Activated effector memory CD4-positive, alpha-beta T cell treated with Interleukin-2 at 50 U/mL for 16 hours (primary cell): ENCODE measurements at places on chromosomes 2 and 18.

DNA sequence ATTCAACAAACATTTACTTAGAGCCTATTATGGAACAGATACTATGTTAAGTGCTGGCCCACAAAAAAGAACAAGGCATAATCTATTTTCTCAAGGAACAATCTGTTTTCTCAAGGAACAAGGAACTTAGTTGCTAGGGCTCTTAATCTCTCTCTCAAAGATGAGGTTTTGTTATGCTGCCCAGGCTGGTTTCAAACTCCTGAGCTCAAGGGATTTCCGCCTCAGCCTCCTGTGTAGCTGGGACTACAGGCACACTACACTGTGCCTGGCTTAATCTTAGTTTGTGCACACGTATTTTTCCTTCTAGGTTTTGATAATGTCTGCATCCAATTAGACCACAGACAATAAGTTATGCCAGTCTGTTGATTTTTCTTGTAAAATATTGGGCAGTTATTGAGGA is 89.5 kb downstream of the PTH2R start:
- DNase-seq, result no peak

DNA sequence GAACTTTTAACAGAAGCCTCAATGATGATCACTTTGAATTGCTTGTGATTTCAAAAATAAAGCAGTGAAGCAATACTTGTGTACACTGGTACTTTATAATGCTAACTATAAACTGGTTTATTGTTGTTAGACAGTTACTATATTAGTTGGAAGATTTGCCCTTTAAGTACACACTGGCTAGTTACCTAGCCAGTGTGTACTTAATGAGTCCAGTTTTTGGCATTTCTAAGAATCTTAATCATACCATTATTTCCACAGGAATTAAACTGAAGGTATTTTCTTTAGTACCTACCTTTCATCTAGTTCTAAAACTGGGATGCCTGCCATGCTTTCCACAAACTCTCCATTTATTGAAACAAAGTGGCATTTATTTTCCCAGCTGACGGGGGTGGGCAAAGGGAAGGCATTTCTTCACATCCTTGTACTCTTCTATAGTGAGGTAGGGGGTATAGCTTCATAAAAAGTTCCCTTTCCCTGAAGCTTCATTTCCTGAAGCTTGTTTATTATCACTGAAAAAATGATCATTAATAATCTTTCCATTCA is 49.9 kb downstream of the UGP2 start:
- DNase-seq, result no peak

DNA sequence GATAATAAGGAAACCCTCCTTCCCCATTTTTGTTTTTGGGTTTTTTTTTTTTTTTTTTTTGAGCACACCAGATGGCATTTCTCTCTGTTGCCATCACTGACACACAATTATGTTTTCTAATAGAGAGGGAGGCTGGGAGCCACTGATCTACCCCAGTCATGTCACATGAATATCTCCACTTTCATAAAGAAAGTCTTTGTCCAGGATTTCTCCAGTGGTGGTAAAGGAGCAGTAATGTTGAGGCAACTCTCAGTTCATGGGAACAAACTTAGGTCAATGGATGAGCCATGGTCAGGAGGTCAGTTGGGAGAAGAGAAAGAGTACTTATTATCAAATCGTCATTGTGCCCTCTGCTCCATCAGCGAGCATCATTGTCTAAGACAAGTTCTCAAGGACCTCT is 603.7 kb downstream of the ARHGAP15 start:
- DNase-seq, result no peak

DNA sequence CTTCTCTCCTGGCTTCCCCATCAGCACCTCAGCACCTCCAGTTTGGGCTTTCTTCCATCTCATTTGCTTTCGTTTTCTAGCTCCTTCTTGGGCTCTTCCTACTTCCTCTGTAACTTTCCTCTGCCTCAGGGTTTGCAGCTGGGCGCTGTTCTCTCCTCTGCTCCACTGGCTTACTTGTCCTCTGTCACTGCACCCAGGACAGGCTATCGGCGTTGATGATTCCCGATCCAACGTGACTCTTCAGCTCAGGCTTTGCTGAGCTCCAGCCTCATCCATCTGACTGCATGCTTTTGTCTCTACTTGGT is 362.4 kb downstream of the CYRIA start:
- no peak for DNase-seq

DNA sequence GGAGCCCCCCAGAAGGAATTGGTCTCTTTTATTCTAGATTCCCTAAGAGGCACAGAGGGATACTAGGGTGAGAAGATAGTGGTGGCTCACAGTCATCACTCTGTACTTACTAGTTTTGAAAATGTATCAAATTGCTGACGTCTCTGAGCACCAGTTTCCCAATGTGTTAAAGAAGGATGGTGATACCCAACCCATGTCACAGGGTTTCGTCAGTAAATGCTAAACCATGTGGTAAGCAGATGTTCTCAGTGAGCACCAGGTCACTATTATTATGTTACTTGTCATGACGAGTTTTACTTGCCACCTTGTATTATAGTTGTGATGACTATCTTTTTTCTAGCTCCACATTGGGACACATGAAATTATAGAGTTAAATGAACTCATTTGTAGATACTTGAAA is 54.7 kb downstream of the NEDD4L start:
- DNase-seq, result no peak

- DNase-seq, result no peak
Measured at GRCh38 chr2:230886671-230887071, 21.9 kb downstream of the ITM2C start.

- no peak for DNase-seq
Measured at GRCh38 chr18:65230311-65230710, 520.5 kb upstream of the CDH7 start.

GRCh38 chr18:32025744-32026143 is 7.1 kb downstream of the RNF125 start:
- DNase-seq, result no peak

GRCh38 chr2:39144416-39144815 is 23.6 kb upstream of the SOS1 start:
- DNase-seq, result no peak

DNA sequence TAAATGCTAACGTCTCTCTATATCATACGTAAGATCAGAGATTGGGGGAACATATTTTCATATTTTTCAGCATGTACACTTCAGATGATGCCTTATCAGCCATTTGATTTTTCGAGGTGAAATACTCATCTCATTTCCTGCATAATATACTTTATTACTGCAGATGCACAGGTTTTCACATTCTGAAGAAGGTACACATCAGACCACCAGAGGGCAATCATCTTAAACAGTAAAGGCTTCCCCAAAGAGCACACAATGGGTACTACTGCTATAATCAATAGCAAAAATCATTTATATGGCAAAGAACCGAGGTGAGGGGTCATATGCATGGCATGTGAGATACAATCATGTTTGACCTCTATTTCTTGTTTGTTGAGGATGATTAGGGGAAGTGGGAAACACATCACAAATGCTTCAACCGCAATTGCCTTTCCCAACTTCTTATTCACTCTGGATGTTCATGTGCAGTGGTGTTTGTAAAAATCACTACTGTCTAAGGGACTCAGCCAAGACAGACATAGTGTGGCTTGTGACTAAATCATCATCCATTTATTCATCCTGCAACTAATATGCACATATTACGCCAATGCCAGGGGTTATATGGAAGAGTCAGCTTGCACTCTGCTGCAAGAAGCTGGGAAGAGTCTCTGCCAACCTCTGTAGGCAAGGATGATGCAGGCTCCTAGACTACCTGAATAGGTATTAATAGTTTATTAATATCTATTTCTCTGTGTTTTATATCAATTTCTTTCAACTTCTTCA is 118.7 kb downstream of the EPB41L3 start:
- no peak for DNase-seq

- no peak for DNase-seq
Measured at GRCh38 chr2:118936306-118936705, 5.7 kb upstream of the MARCO start.

DNA sequence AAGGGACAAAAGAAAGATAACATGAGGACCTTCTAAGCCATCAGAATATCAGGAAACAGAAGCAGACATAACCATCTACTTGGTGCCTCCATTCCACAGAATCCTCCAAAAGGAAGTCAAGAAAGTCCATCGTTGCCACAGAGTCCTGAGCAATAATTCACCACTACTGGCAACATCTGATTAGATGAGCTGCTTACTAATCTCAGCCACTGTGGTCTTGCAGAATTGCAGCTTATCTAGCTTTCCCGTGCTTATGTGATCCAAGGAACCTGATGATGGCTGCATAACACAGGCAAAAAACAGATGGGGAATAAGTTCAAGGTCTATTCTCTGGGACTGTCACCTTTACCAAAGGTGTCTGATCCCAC is 278.5 kb downstream of the AFF3 start:
- no peak for DNase-seq

DNA sequence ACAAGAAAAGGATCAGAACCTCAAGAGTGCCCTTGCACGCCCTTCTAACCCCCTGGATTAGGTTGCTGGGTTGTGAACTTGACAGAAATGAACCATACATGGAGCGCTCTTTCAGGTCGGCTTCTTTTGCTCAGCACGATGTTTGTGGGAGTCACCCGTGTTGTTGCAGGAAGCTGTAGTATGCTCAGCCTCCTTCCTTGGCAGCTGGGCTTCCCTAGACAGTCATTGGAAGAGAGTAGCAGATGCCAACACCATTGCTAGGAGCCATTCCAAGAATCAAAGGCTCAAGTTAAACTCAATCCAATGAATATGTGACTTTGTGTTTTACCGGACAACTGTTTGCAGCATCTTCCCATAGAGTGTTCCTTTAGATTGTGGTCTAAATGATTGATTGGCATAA is 47.0 kb downstream of the RAB12 start:
- DNase-seq, result no peak

- DNase-seq, result no peak
Measured at GRCh38 chr2:30410217-30410616, 36.8 kb upstream of the LCLAT1 start.

GRCh38 chr2:191836853-191837769 is 9.8 kb downstream of the CAVIN2 start:
- no peak for DNase-seq

DNA sequence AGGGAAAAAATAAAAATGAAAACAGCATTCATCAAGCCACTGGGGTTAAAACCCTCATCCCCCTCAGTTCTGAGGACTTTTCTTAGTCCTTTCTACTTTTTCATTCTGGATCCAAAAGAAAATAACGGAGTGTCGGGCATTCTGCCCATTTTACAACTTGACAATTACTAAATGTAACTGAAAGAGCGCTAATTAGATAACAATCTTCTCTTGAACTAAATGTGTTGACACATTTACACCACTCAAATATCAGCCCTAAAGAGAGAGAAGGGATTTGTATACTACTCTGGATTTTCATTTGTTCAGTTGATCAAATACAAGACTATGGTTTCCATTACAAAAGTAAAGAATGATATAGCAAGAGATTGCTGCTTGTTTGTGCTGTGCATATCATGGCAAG is 27.5 kb downstream of the ABCA12 start:
- no peak for DNase-seq

- no peak for DNase-seq
Measured at GRCh38 chr2:43427032-43427424, 168.8 kb downstream of the THADA start.

DNA sequence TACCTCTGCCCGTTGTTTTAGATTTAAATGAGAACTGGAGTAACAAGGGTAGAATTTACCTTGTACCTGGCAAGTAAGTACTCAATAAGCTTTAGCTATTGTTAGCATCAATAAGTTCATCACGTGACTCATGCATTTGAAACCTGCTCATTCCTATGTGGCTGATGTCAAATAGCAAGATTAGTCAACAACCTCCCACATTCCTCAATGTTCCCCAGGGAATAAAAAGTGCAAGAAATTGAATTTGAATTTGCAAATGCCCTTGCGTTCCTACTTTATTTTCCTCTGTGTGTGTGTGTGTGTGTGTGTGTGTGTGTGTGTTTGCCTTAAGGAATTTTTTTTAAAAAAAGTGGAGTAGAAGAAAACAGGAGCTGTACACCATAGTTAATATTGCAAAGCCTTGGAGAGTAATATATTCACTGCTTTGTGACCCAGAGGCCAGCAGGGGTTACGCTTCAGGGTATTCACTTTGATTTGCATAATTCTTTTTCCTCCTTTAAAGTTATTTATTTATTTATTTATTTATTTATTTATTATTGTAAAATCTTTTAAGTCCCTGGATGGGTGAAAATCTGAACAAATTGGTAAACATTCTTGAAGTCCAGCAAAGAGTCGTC is 43.9 kb upstream of the DNAH7 start:
- DNase-seq, result no peak

DNA sequence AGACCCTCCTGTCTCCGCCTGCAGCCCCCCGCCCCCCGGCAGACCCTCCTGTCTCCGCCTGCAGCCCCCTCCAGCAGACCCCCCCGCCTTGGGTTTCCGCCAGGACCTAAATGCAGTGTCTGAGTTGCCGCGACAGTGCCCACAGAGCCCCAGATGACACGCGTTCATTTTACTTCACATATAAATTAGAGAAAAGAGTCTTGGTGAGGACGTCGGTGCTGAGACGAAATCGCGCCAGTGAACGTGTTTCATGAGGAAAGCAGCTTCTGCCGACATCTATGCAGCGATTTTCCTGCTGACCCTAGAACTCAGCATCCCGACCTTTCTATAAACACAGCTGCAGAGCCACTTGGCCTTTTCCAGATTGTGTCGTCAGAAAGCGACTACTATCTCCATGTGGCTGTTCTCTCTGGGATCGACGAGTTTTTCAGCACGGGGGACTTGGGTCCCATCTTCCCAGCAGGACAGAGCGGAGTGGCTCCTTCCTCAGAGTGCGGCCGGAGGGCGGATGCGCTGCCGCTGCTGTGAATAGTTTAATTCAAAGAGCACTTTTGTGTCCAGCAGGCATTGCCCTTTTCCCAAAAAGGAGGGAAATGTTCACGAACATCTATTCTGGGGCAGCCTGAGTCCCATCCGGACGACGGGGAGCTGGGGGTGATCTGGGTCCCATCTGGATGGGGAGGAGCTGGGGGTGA is 136.7 kb downstream of the NFATC1 start:
- DNase-seq, result no peak

GRCh38 chr2:194822657-194823056 is 834.4 kb upstream of the SLC39A10 start:
- DNase-seq, result no peak

DNA sequence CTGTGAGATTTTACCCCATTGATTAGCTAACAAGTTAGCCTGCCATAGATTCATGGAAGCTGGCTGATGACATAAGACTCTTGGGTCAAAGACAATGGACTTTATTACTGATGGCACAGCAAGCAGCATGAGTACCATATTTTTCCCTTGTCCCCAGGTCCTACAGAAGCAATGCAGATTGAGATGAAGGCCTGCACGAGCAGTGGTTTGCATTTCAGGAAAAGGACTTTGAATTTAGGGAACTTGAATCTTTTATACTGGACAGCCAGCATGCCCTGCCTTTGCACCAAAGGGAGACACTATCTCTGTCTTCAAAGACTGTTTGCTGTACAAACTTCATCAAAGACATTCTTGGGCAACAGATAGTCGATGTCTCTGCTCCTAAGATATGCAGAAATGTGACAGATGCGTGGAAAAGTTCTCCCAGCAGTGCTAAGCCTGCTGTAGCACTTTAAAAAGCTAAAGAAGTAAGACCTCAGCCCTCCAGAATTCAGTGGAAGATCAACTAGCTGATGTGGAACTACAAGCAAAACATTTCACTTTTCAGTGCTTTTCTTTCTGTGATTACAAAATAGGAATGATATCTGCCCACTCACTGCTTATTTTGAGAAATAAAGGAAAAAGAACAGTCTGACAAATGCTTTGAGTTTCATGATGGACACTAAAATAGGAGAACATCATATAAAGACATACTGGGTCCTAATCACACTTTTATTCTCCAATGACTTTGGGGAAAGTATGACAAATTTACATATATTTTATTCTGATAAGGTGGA is 44.4 kb upstream of the TANK start:
- DNase-seq, result no peak
